ENCODE measurements at places on chromosomes 5 and 9.
A peak's percentile ranks its signal among the peaks of the same experiment; 100 is the strongest.

DNA sequence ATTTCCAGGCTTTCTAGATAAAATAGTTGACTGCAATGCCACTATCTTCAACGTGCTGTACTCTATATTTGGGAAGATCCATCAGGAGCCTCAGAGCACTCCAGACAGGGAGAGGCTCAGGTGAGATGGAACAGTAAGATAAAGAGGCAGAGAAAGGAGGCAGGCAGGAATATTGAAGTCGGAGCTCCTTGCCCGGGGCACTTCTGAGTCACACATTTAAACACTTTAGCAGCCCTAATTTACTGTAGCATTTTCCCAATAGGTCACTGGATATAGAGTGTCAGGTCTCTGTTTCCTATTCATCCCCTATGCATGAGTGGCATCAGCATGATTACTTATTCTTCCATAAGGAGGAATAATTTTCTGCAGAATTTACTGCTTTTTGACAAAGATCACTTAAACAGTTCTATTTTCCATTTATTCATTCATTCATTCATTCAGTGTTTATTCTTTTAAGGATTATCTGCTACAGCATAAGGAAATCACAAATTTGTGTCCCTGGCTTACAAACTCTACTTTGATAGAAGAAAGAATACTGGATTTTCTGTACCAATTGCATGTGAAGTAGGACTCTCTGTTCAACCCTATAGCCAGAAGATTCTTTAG, 170.7 kb downstream of the MAPKAP1 start:
- no peak for DNase-seq

GRCh38 chr9:111978616-111979015, 82.0 kb downstream of the UGCG start:
- DNase-seq = no peak

DNA sequence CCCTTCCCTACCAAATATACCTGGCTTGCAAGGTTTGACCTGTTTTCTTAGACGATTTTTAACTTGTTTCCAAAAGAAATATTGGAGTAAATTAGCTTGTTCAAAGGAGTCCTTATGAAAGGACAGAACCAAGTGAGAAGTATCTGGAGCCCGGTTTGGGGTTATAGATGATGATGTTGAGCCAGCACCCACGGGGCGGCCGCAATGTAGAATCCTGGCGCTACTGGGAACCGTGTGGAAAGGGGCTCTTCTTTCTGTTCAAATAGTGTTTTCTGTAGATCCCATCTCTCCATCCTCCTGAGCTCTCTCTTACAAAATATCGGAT, 517 bp upstream of the EXOSC2 start:
- no peak for DNase-seq

GRCh38 chr5:145586661-145587307, 248.4 kb downstream of the PRELID2 start:
- DNase-seq = no peak

DNA sequence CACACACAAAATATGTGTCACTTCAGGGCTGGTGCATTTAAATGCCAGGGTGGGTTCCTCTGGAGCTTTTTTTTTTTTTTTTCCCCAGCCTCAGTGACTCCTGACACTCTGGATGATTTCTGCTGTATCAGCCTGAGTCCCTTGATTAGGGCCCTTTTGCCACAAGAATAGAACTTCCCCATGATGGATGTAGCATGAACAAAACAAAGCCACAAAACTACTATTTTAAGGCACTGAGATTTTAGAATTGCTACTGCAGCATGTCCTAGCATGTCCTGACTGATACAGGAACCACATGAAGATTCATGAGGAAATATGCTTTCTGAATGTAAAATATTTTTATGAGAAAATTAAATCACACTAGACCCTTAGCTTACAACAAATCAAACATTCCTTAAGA, 13.9 kb upstream of the ADGRD2 start:
- no peak for DNase-seq

- DNase-seq = no peak
Measured at GRCh38 chr5:61842840-61843239, 463.2 kb upstream of the KIF2A start.

DNA sequence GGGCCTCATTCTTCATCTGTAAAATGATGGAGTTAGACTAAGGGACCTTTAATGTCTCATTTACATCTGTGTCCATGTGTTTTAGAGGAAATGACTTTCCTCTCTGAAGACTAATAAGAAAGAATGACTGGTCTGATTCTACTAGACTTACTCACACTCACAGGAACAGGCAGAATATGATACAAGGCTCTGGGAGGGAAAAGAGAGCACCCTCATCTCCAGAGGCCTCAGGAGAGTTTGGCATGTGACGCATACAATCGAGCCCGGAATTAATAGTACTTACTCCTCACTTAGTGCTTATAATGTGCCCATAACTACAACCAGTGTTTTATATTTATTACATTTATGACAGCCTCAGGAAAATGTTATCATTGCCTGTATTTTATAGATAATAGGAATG, 608.7 kb downstream of the KCTD16 start:
- no peak for DNase-seq

- no peak for DNase-seq
Measured at GRCh38 chr9:129262261-129262660, 84.2 kb upstream of the IER5L start.

DNA sequence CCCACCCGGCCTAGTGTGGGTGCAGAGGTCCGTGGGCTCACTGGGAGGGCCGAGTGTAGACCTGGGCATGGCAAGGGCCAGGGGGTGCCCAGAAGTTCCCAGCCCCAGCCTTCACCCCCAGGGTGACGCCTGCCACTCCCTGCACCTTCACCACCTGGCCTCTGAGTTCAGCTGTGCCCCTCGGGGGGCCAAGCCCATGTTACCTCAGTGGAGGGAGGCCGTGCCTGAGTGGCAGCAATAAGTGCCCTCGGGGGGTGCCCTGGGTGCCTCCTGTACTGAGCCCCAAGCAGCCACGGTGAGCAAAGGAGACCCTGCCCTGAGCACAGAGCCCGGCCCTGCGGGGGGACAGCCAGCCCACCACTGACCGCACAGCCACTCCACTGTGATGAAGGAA, 10.3 kb upstream of the FCN2 start:
- no peak for DNase-seq

- DNase-seq = no peak
Measured at GRCh38 chr5:113099822-113100221, 123.2 kb downstream of the DCP2 start.

- DNase-seq = no peak
Measured at GRCh38 chr5:99088309-99088708, 159.5 kb upstream of the CHD1 start.

- no peak for DNase-seq
Measured at GRCh38 chr5:174340226-174340625, 294.7 kb downstream of the NSG2 start.

- no peak for DNase-seq
Measured at GRCh38 chr9:113945784-113946183, 69.7 kb downstream of the ZNF618 start.

GRCh38 chr5:139638736-139639618, 9.2 kb upstream of the CXXC5 start:
- DNase-seq = no peak

DNA sequence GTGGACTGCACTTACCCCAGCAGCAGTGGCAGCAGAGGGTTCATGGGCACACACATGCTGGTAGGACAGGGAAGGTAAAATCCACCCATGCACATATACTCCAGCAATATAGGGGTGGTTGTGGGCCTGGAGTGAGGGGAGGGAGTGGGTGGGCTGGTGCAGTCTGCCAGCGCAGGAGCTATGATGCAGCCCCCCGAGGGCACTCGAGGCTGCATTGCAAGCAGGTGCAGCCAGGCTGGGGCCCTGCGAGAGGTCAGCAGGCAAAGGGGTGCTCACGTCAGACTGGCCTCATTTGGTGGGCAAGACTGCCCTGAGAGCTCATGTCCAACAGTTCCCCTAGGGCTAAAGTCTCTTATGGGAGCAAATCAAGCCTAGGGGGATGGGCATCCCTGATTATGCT, 32.4 kb upstream of the PCDHA1 start:
- DNase-seq = no peak

GRCh38 chr9:98584059-98584458, 124.7 kb downstream of the GABBR2 start:
- no peak for DNase-seq

- no peak for DNase-seq
Measured at GRCh38 chr9:37325778-37326177, 96.7 kb upstream of the GRHPR start.

DNA sequence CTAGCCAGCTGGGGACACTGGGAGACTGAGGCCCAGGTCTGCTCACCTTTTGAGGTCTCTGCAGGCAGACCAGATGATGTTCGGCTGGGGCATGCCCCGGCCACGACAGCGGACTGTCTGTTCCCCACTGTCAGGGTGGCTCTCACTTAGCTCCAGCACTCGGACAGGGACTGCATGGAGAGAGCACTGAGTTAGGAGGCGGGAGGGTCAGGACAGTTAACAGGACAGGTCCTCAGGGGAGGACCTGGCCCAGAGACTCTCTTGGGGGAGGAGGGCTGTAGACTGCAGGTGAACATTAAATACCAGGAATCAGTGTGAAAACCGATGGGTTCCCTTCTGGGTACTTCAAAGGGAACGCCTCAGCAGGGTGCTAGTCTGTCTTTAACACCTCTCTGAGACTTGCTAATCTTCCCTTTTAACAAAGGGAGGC, 25.1 kb downstream of the PDGFRB start:
- no peak for DNase-seq

GRCh38 chr5:12413585-12413984, 509.3 kb upstream of the CTNND2 start:
- no peak for DNase-seq

DNA sequence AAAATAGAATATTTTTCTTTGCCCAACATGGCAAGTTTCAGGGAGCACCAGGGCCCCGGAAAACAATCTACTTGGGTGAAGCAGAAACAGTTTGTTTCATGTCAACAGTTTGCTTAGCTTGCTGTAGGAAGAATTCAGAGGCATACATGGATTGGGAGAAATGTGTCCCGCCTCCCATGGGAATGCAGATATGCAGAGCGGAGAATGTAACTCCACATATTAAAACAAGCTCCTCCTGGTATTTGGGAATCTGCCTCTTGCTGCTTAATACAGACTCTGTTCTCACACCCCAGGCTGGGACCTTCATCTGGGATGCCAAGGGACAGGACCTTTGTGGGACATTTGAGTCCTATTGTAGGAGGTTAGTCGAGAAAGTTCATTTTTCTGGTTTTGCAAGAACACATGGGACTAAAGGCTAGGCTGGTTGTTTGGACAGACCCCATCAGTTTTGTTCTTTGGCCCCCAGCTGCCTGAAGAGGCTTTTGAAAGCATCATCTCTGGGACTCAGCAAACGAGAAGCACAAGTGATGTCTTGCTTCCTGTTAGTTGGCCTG, 220.5 kb upstream of the ADRA1B start:
- DNase-seq = no peak

DNA sequence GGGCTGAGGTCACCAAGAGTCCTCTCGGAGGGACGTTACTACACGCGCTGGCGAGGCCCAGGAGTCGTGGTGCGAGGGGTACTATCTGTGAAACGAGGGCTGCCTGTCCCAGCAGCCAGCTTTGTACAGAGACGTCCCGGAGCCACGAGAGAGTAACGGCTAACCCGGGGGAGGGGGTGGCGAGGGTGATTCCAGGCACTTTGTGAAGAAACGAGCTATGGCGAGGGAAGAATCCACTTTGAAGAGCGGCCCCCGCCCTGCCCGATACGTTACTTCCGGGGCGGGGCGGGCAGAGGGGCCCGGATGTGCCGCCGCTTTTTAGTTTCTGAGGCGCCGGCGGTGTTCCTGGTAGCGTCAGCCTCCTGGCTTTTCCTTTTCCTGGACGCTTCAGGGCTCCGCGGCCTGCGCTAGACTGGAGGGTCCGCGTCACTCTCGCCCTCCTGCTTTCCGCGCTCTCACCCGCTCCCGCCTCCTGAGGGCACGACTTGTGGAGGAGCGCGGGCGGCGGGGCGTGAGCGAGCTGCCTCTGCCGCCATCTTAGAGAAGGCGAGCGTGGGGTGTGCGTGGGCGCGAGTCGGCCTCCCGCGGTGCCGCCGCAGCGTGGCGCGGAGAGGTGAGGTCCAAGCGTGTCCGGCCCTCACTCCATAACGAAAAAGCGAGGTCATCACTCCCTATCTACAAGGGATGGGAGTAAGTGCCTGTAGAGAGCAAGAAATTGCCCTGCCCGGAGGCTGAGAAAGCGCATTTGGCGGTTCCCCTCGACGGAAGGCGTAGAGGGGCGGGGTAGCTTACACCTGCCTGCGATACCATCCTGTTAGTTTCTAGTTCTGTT, 580 bp upstream of the RFX3 start:
- DNase-seq = peak; percentile 86

GRCh38 chr9:125815568-125815967, 68.4 kb downstream of the PBX3 start:
- no peak for DNase-seq

DNA sequence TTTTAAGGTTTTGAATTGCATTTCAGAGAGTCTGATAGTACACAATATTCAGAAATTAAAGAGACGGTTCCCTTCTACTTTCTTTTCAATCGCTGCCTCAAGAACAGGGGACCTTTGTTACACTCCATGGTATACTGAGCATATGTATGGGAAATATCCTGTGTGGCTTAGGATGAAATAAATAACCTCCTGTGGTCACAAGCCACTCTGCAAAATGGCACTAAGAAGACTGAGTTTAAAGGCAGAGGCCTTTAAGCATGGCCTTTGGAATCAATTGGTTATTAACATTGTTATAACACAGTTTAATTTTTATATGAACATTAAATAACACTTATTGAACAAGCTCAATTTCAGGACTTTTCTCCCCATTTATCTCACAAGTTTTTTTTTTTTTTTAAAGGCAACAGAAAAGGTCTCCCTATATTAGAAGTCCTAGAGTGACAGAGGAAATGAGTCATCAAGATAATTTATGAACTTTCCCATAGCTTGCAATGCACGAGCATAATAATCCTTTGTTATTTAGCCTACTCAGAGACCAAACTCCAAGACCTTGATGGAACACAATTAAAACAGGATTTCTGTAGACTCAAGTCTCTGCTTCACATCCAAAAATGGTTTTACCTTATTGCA, 341.9 kb downstream of the TMEM167A start:
- DNase-seq = no peak

GRCh38 chr9:120446671-120447070, 133.3 kb downstream of the CDK5RAP2 start:
- DNase-seq = no peak

DNA sequence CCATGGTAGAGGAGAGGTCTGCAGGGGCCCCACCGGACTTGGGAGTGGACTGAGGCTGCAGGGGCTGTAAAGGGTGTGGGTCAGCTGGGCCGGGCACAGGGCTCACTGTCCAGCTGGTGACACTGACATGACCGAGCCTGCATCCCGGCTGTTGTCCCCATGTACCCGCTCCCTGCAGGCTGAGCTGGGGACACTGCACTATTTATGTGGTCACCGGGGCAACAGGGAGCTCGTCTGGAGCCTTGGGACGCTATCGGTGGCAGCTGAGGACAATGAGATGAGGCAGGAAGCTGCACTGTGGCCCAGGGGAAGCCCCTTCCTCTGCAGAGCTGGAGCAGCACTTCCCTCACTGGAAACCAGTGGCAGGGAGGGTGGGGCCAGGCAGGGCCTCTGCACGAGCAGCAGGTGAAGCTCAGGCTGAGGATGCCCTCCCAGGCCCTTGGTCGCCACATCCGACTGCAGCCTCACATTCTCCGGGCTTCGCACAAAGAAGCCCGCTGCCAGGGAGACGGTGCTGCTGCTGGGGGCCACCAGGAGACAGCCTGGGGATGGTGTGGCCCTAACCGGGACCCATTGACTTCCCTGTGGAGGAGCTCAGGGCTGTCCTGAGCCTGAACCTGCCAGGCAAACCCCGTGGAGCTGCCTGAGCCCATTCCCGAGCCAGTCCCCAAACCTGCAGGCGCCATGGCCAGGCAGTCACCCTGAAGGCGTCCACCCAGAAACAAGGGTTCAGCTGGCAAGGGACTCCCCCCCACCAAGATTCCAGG, 26.4 kb downstream of the ZDHHC11B start:
- DNase-seq = no peak

GRCh38 chr5:173689171-173689736, 72.8 kb upstream of the BOD1 start:
- DNase-seq = no peak

- no peak for DNase-seq
Measured at GRCh38 chr9:98215821-98216220, 23.4 kb upstream of the CORO2A start.

Measured in NCI-H1048 (cell line).